ENCODE measurements at places on chromosomes 13 and 19. TPM values are rescaled to one million over a fixed set of nuclear protein-coding genes. Genes with fewer than 3 reads are reported as not detected.

DNA sequence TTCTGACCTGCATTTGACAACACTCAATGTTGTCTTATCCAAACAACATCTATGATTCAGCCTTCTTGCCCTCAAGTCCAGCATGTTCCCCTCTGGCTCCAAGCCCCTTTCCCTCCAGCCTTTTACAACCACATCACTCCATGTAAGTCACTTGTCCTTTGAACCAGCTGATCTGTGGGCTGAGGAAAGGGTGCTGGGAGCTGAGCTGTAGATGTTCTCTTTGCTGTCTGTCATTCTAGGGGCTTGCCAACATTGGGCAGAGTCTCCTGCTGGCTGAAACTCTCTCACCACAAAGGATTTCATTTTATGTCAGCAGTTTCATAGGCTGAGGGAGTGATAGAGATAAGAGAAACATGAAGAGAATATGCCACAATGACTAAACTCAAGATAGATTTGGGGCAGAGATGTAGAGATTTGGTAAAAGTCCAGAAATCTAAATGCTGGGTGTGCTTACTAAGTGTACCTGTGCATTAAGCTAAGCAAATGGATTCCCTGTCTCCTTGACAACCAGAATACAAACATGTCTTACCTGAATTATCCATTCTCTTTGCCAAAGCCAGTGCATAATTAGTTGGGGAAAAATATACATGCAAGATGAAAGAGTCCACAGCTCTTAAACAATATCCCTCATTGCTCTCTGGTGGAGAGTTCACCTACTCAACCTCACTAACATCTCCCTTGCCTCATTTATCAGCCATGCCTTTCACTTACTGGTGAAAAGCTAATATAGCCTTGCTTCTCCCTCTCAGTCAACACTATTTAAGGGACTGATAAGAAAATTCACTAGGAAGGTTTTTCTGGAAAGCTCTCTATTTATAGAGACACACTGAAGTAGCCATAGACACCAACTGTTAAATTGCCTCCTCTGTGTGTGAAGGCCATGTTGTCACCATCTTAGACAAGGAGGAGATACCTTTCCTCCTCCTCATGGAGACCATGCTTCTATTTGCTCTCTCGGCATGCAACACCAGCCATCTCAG is 175.5 kb upstream of the SERP2 start:
- no peak overlapping the region for H3K4me3 ChIP-seq
- no peak for DNase-seq
- H3K36me3 ChIP-seq: no peaks in the 10 kb centered on the region
- peaks cover 34% of the 10 kb centered on the region for H3K4me1 ChIP-seq
- H3K27ac ChIP-seq: no peak overlapping the region

ZNF439 gene
- 15.2 TPM for total RNA-seq

C1QTNF9B gene
- 0.38 TPM for total RNA-seq

GRCh38 chr19:418761-419671 is 10.1 kb upstream of the C2CD4C start:
- H3K4me1 ChIP-seq: no peaks in the 10 kb centered on the region
- no peak overlapping the region for H3K4me3 ChIP-seq
- peaks cover 6% of the 10 kb centered on the region for H3K27me3 ChIP-seq
- no peak overlapping the region for H3K27ac ChIP-seq

RYR1 gene
- 1.1 TPM for total RNA-seq

DNA sequence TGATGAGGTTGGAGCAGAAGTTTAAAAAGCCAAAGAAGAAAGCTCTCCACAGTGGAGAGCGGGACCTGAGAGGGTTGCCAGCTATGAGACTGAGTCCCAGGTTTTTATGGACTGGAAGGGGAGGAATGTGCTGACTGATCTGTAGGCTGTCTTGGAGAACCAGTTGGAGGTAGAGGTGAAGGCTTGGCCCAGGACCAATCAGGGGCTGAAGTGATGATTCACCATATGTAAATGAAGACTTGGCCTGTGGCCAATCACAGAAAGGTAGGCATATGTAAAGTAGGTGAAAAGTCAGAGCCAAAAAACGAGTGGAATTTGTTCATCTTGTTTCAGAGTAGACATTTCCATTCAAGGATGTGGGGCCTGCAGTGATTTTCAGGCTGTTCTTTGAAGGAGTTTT is 17.5 kb upstream of the KBTBD6 start:
- no peak overlapping the region for H3K4me3 ChIP-seq
- H3K27ac ChIP-seq: no peak overlapping the region
- no peaks in the 10 kb centered on the region for H3K4me1 ChIP-seq
- no peak for DNase-seq

GRCh38 chr13:20713751-20714150 is 10.3 kb downstream of the IL17D start:
- peaks cover 4% of the 10 kb centered on the region for H3K4me1 ChIP-seq
- H3K36me3 ChIP-seq: no peaks in the 10 kb centered on the region
- DNase-seq: no peak
- no peak overlapping the region for H3K27ac ChIP-seq
- no peak overlapping the region for H3K4me3 ChIP-seq

FFAR2 gene
- total RNA-seq: 0.47 TPM

DNASE2 gene
- total RNA-seq: 14.6 TPM

GRCh38 chr13:50453188-50453587 is 390.3 kb downstream of the DLEU7 start:
- H3K4me3 ChIP-seq: no peak overlapping the region
- no peaks in the 10 kb centered on the region for H3K4me1 ChIP-seq
- H3K27ac ChIP-seq: no peak overlapping the region
- no peak for DNase-seq
- no peaks in the 10 kb centered on the region for H3K36me3 ChIP-seq

- H3K4me1 ChIP-seq: no peaks in the 10 kb centered on the region
- no peaks in the 10 kb centered on the region for H3K36me3 ChIP-seq
- H3K27ac ChIP-seq: no peak overlapping the region
- DNase-seq: no peak
- no peaks in the 10 kb centered on the region for H3K27me3 ChIP-seq
Observed at GRCh38 chr13:36706755-36707154, 32.9 kb downstream of the SERTM1 start.

DNA sequence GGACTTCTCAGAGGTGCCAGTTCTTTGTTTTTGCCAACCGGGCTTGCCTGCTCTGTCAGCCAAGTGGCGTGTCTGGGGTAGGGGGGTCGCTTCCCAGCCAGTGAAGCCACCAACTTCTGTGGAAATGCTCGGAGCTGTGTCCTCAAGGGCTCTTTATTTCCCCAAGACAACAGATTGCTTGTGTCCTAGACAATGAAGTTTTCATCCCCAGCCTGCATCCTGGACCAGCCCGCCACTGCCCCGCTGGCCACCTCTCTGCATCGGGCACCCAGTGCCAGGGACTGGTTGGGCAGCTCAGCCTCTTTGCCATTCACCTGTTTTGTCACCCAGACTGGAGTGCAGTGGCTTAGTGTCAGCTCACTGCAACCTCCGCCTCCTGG is 3.7 kb downstream of the RAB11B start:
- H3K36me3 ChIP-seq: peaks cover 20% of the 10 kb centered on the region
- no peaks in the 10 kb centered on the region for H3K27me3 ChIP-seq
- no peak for DNase-seq
- peaks cover 28% of the 10 kb centered on the region for H3K4me1 ChIP-seq

DNA sequence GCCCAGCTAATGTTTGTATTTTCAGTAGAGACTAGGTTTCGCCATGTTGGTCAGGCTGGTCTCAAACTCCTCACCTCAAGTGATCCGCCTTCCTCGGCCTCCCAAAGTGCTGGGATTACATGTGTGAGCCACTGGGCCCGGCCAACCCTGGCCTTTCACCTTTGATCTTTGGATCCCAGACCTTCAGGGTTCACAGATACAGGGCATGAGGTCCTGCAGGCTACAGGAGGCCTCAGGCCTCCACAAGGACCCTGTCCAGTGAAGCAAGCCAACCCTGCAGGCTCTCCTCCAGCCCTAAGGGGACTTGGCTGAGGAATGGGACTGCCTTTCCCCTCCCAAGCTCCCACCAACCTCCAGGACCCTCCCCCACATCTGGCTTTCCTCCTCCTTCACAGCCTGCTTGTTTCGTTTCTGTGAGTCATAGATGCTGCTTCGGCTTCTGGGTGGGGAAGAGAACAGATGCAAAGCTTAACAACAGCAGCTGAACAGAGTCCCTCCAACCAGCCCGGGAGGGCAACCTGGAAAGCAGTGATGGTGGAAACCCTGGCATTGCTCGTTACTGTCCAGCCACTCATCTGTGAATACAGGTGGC is 11.8 kb downstream of the ARHGEF18 start:
- H3K4me1 ChIP-seq: peaks cover 9% of the 10 kb centered on the region
- H3K27ac ChIP-seq: no peak overlapping the region
- H3K36me3 ChIP-seq: peaks cover 91% of the 10 kb centered on the region
- no peaks in the 10 kb centered on the region for H3K27me3 ChIP-seq
- DNase-seq: no peak

FCGBP gene
- total RNA-seq: 4.6 TPM

GRCh38 chr13:70792121-70792520 is 683.9 kb upstream of the KLHL1 start:
- H3K27ac ChIP-seq: no peak overlapping the region
- H3K4me1 ChIP-seq: no peaks in the 10 kb centered on the region
- H3K4me3 ChIP-seq: no peak overlapping the region

FXYD7 gene
- not detected for total RNA-seq

GRCh38 chr13:103451656-103452055 is 385.4 kb upstream of the SLC10A2 start:
- no peaks in the 10 kb centered on the region for H3K4me1 ChIP-seq
- H3K4me3 ChIP-seq: no peak overlapping the region
- H3K27ac ChIP-seq: no peak overlapping the region
- DNase-seq: no peak

- H3K4me3 ChIP-seq: no peak overlapping the region
- no peaks in the 10 kb centered on the region for H3K27me3 ChIP-seq
- no peak for DNase-seq
- H3K4me1 ChIP-seq: peaks cover 10% of the 10 kb centered on the region
- no peak overlapping the region for H3K27ac ChIP-seq
- H3K36me3 ChIP-seq: peaks cover 44% of the 10 kb centered on the region
Observed at GRCh38 chr19:49110567-49110966, 3.6 kb upstream of the LIN7B start.

GRCh38 chr19:35462476-35462953 is 14.5 kb downstream of the FFAR2 start:
- H3K4me1 ChIP-seq: peaks cover 39% of the 10 kb centered on the region
- peak; percentile 55 for DNase-seq
- H3K27ac ChIP-seq: peak overlapping the region; percentile 22

GRCh38 chr13:97004886-97005285 is 10.6 kb upstream of the OXGR1 start:
- no peak for DNase-seq
- H3K4me3 ChIP-seq: no peak overlapping the region
- peaks cover 2% of the 10 kb centered on the region for H3K27me3 ChIP-seq
- no peaks in the 10 kb centered on the region for H3K36me3 ChIP-seq
- H3K4me1 ChIP-seq: no peaks in the 10 kb centered on the region

- peak; percentile 52 for DNase-seq
- peaks cover 18% of the 10 kb centered on the region for H3K27me3 ChIP-seq
- no peaks in the 10 kb centered on the region for H3K36me3 ChIP-seq
Observed at GRCh38 chr13:23578411-23579071, 8.3 kb downstream of the TNFRSF19 start.

DNA sequence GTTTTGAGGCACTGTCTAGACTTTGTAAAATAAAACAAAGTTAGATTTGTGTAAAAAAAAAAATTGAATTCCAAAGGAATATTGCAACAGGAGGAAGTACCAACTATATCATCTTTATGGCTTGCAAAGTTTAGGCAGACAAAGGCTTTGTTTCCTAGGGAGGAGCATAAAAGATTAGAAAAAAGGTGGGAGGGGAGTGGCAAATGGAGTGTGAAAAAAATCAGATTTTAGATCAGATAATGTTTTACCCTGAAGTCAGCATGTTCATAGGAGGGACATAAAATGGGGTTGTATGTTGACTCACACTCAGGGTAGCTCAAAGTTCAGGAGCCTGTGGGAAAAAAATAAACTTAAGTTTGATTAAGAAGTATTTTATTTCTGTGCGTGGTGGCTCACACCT is 3.7 kb downstream of the ZNF85 start:
- no peaks in the 10 kb centered on the region for H3K4me1 ChIP-seq
- no peak for DNase-seq
- H3K27me3 ChIP-seq: no peaks in the 10 kb centered on the region
- H3K4me3 ChIP-seq: no peak overlapping the region

LGALS14 gene
- total RNA-seq: 0.14 TPM

KANK3 gene
- total RNA-seq: 3.3 TPM

- H3K27me3 ChIP-seq: no peaks in the 10 kb centered on the region
- no peak overlapping the region for H3K27ac ChIP-seq
- H3K36me3 ChIP-seq: no peaks in the 10 kb centered on the region
- H3K4me1 ChIP-seq: no peaks in the 10 kb centered on the region
- DNase-seq: no peak
Observed at GRCh38 chr19:22634450-22634827, 315 bp downstream of the ZNF492 start.

- DNase-seq: no peak
- H3K4me1 ChIP-seq: no peaks in the 10 kb centered on the region
- no peaks in the 10 kb centered on the region for H3K36me3 ChIP-seq
- no peak overlapping the region for H3K4me3 ChIP-seq
Observed at GRCh38 chr13:38636073-38636472, 50.8 kb upstream of the FREM2 start.

GRCh38 chr13:94315188-94315587 is 164.3 kb downstream of the DCT start:
- DNase-seq: no peak
- H3K27ac ChIP-seq: no peak overlapping the region
- H3K27me3 ChIP-seq: no peaks in the 10 kb centered on the region
- H3K36me3 ChIP-seq: no peaks in the 10 kb centered on the region
- peaks cover 22% of the 10 kb centered on the region for H3K4me1 ChIP-seq
- H3K4me3 ChIP-seq: no peak overlapping the region

GRCh38 chr13:49499889-49500660 is 4.3 kb downstream of the PHF11 start:
- DNase-seq: no peak
- no peak overlapping the region for H3K4me3 ChIP-seq
- no peak overlapping the region for H3K27ac ChIP-seq
- H3K36me3 ChIP-seq: peaks cover 6% of the 10 kb centered on the region

CCNE1 gene
- total RNA-seq: 8.2 TPM

ZNF560 gene
- 0.05 TPM for total RNA-seq

DNA sequence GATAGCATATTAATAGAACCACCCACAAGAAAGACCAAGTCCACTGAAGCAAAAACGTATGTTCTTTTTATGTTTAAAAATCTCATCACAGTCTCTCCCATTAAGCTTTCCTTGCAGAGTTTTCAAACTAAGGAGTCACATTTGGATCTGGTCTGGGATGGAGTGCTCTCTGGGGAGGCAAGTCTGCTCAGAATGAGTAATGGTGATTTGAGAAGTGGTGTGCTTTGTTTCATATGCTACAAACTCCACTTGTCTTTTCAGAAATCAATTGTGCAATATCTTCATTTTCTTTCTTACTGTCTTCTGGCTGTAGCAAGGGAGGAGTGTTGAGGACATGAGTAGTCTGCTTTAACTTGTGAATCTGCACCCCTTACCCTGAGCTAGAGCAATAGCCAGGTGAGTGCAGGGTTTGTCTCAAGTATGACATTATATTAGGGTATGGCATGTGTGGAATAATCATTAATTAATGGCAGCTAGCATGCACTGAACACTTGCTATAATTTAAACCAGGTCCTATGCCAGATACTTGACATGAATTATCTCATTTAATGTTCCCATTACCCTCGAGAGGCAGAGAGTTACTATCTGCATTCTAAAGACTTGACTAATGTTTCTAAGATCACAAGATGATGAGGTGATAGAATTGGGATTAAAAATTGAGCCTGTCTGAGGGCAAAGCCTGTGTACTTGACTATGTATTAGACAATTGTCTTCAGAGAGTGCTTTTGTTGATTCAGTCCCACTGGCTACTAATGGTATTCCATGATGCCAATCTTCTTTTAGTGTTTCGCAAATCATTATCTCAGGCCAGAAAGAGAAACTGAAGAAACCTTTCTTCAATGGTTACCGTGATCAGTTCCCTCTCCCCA is 171.8 kb downstream of the GPC6 start:
- H3K4me1 ChIP-seq: no peaks in the 10 kb centered on the region
- H3K27me3 ChIP-seq: no peaks in the 10 kb centered on the region
- H3K27ac ChIP-seq: no peak overlapping the region

Measured in thymus (tissue), 14 donors.